ENCODE measurements at places on chromosomes 13 and 19. TPM values are rescaled to one million over a fixed set of nuclear protein-coding genes. Genes with fewer than 3 reads are reported as not detected.

GRCh38 chr13:70394031-70394548 lies 285.8 kb upstream of the KLHL1 start:
- DNase-seq, result no peak

The GRIK5 gene
- total RNA-seq, result 2.5 TPM

GRCh38 chr19:19300613-19301012 lies 19.7 kb downstream of the SUGP1 start:
- no peak for DNase-seq

The ATP11A gene
- 19.4 TPM for total RNA-seq

DNA sequence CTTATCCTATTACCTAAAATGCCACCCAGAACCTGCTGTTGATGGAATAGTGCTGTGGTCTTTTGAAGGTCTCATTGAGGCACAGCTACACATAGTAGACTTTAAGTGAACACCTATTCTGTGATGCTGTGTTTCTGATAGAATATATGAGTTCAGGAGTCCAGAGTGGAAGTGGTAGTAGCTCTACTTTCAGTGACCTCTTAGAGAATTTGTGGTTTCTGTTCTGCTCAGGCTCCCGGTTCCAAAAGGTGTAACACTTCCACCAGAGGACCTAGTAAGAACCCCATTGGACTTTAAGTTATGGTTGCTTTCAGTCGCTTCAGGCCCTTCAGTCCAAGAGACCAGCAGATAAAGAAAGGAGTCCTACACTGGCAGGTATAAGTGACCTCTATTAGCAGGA lies 11.4 kb upstream of the MYCBP2 start:
- no peak for DNase-seq

The SIGLECL1 gene
- total RNA-seq, result not detected

DNA sequence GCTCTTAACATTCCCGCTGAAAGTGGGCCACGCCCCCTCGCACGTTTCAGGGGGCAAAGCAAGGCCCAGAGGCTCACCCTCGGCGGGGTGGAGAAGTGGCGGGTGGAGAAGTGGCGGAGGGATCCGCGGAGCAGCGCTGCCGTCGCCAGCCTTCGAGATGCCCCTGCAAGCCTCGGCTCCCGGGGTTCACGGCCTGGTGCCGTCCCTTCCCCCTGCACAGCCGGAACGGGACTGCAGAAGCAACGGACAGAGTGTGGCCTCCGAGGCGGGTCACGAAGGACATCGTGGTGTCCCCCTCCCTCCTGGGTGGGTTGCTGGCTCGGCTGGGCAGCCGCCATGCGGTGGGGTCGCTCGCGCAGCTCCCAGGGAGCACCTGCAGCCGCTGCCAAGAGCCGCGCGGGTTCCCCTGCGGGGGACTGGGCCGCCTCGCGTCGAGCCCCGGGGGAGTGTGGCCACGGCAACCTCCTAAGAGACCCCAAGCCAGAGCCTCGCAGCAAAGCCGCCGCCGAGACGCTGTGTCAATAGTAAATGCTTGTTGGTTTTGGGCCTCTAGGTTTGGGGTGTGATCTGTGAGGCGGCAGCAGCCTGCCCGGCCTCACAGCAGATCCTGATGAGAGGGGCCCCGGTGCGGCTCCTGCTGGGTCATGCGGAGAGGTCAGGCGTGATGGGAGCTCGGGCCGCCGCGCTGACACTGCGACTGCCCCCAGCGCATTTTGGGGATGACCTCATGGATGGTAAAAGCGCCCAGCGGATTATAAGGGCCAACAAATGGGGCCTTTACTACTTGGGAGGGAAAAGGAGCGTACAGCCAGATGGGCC lies 5.5 kb downstream of the TPGS1 start:
- no peak for DNase-seq
